ENCODE measurements at places on chromosomes 3 and 15. TPM values are rescaled to one million over a fixed set of nuclear protein-coding genes. Genes with fewer than 3 reads are reported as not detected.

PLSCR5 gene
- polyA plus RNA-seq, result not detected

FILIP1L gene
- 0.99 TPM for polyA plus RNA-seq

SCAMP5 gene
- polyA plus RNA-seq, result not detected

CYP1A2 gene
- polyA plus RNA-seq, result not detected

DNA sequence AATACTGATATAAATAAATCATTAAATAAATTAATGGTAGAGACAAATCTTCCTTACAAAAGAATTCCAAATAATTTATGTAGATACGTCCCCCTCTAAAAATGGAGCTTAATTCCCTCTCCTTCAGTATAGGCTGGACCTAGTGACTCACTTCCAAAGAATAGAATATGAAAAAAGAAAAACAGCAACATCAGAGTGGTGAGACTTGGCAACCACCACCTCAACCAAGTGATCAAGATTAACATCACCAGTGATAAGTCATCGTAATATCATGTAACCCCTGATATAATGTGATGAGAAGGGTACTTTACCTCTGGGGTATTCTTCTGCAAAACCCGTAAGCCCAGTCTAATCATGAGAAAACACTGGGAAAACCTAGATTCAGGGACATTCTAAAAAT lies 13.4 kb downstream of the GOLGB1 start:
- DNase-seq, result no peak

- DNase-seq, result no peak
Observed at GRCh38 chr15:92610101-92610520, 45.5 kb downstream of the FAM174B start.

- no peak for DNase-seq
Observed at GRCh38 chr15:58546635-58547627, 115.1 kb downstream of the LIPC start.

DNA sequence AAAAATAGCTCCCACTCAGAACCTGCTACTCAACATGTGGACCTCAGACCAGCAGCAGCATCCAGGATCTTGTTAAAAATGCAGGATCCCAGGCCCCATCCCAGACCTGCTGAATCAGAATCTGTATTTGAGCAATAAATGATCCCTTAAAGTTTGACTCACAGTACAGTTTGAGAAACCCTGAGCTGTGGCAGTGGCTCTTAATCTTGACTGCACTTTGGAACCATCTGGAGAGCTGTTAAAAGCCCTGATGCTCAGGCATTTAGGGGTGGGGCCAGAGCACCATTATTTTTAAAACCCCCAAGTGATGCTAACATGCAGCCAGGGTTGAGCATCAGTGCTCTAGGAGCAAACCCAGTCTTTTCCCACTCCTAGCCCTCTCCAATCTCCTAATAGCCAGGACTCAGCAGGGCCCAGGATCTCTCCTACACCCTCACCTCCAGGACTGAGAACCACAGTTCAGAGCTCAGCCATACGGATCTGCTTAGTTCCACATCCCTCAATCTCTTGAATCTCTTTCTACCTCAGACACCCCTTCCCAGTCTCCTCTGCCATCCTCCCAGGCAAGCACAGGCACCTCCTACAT lies 10.2 kb downstream of the RFTN1 start:
- no peak for DNase-seq

- no peak for DNase-seq
Observed at GRCh38 chr3:27340534-27340933, 28.6 kb downstream of the NEK10 start.

DNA sequence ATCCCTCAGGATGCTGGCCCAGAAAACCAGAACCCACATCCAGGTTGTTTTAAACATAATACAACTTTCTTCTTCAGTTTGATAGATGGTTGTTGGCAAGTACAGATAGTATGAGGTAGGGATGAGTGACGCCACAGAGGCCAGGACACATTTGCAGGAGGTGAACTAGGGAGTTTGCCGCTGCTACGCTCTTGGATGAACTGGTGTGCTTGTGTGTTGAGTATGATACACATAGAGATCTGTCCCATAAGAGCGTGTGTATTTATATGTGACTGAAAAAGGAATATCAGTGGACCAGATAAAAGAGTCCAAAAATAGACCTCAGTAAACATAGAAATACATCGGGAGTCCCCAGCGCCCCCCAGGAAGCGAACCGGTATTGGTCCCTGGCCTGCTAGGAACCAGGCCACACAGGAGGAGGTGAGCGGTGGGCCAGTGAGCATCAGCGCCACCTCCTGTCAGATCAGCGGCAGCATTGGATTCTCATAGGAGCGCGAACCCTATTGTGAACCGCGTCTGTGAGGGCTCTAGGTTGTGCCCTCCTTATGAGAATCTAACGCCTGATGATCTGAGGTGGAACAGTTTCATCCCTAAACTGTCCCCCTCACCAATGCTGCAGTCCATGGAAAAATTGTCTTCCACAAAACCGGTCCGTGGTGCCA lies 98.1 kb downstream of the LRRK1 start:
- DNase-seq, result no peak

DNA sequence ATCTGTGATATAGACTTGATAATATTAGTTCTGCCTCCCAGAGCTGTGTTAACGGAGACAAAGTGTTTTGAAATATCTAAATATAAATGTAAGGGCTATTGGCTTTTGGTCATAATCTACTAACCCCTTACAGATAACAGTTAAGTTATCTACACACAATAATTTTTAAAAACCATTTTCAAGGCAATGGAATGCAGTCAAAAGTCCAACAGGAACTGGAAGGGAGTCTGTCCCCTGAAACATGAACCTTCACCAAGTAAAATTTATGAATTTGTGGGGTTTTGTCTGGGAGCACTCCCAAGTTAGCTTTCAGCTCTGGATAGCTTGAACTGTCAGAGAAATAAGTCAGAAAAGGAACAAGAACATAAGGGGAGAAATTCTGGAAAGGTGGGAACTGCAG lies 312.3 kb upstream of the ICE2 start:
- no peak for DNase-seq

GRCh38 chr15:57789225-57789624 lies 82.7 kb downstream of the POLR2M start:
- DNase-seq, result no peak

Measured in naive B cell (primary cell).